ENCODE measurements at places on chromosomes 11 and 22.

- no peak for DNase-seq
Measured at GRCh38 chr11:110074499-110074898, 18.7 kb upstream of the ZC3H12C start.

GRCh38 chr11:33379947-33380346 is 122.8 kb downstream of the HIPK3 start:
- no peak for DNase-seq

DNA sequence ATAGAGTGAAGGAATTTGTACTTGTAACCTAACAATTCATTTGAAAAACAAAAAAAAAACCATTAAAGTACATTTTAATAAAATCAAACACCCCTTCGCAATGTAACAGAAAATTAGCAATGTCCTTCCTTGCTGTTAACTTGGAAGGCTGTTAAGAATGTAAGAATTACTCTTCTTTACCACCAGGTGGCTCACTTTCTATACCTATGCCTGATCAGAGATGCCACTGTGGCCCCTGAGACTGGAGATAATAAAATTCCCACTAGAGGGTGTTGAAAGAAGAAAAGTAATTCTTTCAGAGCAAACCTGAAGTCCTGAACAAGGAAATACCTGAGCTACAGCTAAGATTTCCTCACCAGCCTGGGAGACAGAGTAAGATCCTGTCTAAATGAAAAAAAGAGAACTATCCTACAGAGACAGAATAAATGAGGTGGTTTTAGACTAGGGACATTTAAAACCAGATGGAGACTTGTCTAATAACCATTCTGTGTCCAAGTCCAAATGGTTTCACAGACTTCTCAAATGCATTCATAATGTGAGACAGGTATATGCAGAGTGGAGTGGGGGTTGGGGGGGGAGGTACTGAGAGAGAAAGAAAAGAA is 1089.3 kb downstream of the FAM181B start:
- DNase-seq: no peak

GRCh38 chr11:3637201-3637600 is 4.6 kb downstream of the ART5 start:
- no peak for DNase-seq

DNA sequence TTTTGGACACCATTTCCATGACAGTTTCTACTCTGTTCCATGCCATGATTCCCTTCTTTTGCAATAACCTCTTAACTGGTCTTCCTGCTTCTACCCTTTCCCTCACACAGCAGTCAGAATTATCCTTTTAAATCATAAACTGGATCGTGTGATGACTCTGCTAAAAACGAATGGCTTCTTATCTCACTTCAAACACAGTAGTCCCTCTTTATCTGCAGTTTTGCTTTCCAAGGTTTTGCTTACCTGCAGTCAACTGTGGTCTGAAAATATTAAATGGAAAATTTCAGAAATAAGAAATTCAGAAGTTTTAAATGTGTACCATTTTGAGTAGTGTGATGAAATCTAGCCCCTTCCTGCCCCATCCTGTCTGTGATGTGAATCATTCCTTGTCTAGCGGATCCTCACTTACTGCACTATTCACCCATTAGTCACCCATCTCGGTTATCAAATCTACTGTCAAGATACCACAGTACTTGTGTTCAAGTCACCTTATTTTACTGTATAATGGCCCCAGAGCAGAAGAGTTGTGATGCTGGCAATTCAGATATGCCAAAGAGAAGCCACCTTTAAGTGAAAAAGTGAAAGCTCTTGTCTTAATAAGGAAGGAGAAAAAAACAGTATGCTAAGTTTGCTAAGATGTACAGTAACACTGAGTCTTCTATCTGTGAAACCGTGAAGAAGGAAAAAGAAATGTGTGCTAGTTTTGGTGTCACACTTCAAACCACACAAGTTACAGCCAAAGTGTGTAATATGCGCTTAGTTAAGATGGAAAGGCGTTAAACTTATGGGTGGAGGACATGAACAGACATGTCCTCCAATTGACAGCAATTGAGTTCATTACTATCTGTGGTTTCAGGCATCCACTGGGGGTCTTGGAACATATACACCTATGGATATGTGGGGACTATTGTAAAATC is 283.0 kb downstream of the DDX10 start:
- DNase-seq: no peak

GRCh38 chr22:46346680-46347405 is 11.3 kb downstream of the TRMU start:
- no peak for DNase-seq

Measured in activated T-helper 1 cell treated with Interleukin-2 at 50 U/mL for 16 hours (primary cell).